ENCODE measurements at places on chromosomes 16 and 17.
A peak's percentile ranks its signal among the peaks of the same experiment; 100 is the strongest.

- DNase-seq = peak; percentile 34
Observed at GRCh38 chr17:41967141-41967920, 736 bp downstream of the CNP start.

DNA sequence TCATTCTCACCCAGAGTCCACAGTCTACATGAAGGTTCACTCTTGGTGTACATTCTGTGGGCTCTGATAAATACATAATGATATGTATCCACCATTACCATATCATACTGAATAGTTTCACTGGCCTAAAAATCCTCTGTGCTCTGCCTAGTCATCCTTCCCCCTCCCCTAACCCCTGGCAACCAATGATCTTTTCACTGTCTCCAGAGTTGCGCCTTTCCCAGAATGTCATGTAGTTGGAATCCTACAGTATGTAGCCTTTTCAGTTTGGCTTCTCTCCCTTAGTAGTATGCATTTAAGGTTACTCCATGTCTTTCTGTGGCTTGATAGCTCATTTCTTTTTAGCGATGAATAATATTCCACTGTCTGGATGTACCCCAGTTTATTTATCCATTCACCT lies 101.3 kb downstream of the NOG start:
- no peak for DNase-seq

DNA sequence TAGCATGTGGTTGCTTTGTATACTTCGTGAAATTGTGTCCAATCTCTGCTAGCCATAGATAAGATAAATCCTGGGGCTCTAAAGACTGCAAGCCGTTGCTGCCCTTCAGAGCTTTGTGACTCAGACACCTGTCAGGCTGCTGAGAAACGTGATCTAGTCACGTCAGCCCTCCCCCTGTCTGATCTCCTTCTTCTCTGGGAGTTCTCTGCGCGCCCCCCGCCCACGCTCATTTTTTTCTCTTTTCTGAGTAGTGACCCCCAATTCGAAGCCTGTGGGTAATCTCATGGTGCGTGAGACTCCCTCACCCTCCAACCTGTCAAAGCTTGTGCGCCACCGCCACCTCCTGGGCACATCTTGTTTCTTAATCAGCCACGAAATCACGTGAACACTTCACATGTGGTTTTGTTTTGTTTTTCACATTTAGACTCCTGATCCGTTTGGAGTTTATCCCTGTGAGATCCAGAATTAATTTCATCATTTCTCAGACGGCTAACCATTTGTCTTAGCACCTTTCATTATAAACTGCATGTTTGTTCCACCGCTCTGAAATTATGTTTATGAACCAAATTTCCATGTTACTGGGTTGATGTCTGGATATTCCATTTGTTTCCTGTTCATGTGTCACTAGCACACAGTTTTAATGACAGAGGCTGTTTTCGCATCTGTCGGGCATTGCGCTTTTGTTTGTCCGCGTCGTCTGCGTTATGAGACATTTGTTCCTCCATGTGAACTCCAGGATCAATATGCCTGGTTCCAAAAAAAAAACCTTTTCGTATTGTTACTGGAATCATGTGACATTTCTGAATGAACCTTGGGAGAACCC lies 977 bp upstream of the ZNF778 start:
- peak; percentile 73 for DNase-seq

DNA sequence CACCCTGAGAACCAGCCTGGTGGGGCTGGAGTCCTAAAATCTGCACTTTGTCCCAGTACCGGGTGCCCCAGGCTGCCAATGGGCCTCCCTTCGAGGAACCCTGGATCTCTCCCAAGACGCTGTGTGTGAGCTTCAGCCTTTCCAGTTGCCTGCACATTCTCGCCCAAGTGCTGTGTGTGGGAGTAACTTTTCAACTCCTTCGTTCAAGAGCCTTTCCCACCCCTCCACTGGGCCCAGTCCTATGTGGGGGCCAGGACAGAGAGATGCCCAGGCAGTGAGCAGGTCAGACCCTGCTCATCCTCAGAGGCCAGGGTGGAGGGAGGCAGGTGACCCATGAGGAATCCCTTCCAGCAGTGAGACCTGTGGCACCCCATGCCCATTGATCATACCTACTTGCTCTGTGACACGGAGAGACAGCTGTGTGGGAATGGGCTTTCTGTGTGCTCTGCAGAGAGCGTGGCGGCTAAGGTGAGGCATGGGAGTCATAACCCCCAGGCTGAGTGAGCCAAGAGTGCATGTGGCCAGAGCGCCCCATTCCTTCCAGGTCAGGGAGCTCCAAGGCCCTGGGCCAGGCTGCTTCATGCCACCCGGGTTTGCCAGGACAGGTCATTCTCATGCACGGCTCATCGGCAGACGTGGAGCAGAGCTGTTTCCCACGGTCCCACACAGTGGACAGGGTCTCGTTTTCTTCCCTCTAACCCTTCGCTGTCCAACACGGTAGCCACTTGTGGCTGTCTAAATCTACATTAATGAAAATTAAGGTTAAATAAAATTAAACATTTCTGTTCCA lies 154.4 kb downstream of the CLEC16A start:
- no peak for DNase-seq

DNA sequence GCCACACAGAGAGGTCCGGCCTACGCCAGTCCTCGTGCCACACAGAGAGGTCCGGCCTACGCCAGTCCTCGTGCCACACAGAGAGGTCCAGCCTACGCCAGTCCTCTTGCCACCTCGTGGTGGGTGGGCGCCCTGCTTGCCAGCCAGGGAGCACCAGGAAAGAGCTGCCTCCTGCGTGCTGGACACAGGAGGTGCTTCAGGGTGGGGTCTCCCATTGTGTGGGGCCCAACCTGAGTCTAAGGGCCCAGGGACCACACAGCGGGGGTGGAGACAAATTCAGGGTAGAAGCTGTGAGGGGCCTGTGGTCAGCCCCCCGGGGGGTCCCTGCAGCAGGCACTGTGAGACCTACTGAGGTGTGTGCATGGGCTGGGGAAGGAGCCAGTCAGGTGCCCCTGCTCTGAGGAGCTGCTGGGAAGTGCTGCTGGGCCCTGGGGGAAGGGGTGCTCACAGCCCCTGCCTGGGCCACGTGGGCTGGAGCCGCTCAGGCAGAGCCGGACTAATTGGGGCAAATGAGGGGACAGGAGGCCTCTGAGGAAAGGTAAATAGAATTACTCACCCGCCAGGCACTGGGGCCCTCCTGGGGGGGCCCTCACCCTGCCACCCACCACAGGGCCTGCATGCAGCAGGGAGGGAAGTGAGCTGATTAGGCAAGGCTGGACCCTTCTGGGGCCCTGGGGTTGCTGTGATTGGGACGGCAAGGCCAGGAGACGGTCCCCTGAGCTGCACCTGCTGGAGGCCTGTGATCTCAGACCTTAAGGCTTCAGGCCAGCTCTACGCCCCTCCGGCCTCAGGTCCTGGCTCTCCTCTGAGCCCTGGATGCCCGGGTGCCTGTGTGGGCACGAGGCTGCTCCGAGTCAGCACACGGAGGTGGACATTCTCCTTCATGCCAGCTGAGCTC lies 11.0 kb downstream of the GCGR start:
- no peak for DNase-seq

DNA sequence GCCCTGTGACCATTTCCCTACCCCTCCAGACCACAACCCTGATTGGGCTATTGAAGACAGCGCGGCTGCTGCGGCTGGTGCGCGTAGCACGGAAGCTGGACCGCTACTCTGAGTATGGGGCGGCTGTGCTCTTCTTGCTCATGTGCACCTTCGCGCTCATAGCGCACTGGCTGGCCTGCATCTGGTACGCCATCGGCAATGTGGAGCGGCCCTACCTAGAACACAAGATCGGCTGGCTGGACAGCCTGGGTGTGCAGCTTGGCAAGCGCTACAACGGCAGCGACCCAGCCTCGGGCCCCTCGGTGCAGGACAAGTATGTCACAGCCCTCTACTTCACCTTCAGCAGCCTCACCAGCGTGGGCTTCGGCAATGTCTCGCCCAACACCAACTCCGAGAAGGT lies 12.5 kb downstream of the KCNH6 start:
- no peak for DNase-seq

- DNase-seq = peak; percentile 50
Observed at GRCh38 chr16:56609463-56609921, 1.1 kb downstream of the MT2A start.

DNA sequence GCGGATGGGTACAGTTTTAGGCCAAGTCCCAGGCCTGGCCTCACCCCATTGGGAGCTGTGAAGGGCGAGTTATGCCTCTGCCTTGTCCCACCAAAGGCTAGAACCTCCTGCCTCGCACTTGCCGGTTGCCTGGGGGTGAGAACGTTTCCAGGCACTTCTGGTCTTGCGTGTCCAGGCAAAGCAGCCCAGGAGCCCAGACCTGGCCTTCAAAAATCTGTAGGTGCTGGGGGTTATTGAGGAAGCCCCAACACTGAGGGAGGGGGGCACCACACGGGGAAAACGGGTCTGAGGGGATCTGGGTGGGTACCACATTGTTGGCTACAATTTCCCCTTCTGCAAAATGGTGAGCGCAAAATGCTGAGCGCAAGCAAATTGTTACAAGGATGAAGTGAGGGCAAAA lies 12.2 kb upstream of the ATP2C2 start:
- DNase-seq = no peak

DNA sequence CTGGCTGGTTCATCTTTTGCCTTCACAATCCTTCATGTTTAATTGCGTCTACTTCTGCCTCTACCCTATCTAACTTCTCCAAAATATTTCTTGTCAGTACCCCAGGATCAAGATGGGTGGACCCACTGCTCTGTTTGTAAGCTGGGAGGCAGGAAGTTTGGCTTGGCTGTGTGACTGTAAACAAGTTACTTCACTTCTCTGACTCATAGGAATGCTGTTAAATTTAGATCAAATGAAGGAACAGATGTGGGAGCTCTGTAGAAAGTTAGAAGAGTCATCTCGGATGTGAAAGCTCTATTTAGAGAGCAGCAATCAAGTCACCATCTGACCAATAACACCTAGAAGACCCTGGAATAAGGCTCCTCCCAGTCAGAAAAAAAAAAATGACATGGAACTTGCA lies 55.2 kb upstream of the MRTFB start:
- DNase-seq = no peak

DNA sequence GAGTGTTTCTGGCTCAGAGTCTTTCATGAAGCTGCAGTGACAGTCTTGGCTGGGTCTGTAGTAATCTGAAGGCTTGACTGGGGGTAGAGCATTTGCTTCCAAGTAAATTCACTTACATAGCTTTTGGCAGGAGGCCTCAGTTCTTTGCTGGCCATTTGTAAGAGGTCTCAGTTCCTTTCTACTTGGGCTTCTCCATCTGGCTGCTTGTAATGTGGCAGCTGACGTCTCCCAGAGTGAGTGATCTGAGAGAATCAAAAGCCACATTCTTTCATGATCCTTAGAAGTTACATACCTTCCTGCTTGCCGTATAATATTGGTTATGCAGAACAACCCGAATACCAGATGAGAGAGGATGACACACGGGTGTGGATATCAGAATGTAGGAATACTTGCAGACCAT lies 39.8 kb downstream of the NF1 start:
- DNase-seq = no peak

DNA sequence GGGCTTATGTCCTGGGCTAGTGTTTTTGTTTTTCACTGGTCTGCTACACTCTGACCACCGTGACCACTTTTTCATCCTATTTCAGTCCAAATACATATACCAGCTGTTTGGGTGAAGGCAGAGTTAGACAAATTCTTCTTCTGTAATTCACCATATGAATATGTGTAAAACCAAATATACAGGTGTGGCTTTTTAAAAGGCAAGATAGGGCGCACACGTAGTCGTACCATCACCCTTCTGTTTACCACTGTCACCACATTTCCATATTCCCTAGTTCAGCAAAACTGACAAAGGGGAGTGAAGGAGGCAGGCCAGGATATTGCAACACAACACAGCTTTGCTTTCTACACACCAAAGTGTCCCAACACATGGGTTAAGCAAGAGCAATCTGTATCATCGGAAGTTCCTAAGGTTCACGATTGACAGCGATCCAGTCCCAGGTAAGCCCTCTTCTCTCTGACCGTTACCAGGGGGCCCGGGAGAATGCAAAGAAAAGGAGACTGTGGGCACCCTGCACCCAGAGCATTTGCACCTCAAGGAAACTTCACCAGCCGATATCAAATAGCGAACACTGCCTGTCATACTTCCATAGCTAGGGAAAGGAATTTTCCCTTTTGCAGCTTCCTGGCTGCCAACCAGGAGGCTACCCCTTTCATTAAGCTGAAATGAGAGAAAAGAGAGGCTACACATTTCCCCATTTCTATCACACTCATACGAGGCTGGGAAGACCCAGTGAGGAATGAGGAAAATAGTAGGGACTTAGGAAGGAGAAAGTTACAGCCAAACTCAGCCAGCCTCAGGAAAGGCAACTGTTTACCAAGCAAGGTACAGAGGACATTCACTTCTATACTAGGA lies 23.1 kb downstream of the CREBBP start:
- DNase-seq = no peak

- no peak for DNase-seq
Observed at GRCh38 chr16:4987580-4988374, 29.6 kb downstream of the SEC14L5 start.

GRCh38 chr16:4109250-4109736 lies 6.9 kb downstream of the ADCY9 start:
- no peak for DNase-seq

DNA sequence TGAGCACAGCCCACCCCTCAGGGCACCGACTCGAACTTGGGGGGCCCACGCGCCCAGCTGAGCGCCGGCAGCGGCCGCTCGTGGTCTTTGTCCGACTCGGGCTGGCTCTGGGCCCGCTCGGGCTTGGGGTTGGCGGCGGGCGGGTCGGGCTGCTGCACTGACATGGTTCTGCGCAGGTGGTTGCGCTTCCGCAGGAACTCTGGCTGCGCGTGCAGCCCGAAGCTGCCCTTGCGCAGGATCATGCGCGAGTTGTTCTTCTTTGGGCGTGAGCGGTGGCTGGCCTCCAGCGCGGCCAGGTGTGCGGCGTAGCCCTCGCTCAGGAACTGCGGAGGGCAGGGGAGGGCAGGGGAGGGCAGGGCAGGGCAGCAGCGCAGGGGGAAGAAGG lies 11.1 kb downstream of the PIMREG start:
- DNase-seq = no peak

- no peak for DNase-seq
Observed at GRCh38 chr16:1859650-1860049, 12.3 kb downstream of the MEIOB start.

DNA sequence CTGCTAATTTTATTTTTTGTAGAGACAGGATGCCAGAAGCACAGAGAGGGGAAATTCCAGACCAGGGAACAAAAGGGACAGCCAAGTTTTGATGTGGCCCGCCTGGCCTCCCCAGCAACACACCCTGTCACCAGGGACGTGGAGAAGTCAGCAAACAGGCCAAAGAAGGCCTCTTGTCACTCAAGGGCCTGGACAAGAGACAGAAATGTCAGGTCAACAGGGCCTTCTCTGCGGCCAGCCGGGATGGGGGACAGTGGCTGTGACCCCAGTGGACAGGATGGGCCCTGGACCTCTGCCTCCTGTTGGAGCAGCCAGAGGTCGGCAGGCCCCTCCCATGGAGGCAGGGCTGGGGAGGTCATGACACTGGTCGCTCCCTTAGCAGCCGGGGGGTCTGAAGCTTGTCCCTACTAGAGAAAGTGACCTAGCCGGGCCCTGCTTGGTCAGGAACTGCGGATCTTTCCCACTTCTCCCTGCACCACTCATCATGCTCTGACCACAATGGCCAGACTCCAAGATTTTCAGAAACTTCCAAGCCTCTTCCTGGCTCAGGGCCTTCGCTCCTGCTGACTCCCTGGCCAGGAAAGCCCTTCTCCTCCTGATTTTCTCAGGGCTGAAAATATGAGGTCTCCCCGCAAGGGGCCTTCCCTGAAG lies 9.2 kb upstream of the TVP23A start:
- no peak for DNase-seq

- DNase-seq = no peak
Observed at GRCh38 chr16:4232541-4233386, 9.1 kb downstream of the SRL start.

GRCh38 chr16:89134269-89134668 lies 37.3 kb upstream of the CDH15 start:
- no peak for DNase-seq

All from HEK293T (cell line).